Inflammatory macrophage treated with lipopolysaccharide for 4 hours (primary cell): ENCODE measurements at places on chromosomes 3 and 15.

DNA sequence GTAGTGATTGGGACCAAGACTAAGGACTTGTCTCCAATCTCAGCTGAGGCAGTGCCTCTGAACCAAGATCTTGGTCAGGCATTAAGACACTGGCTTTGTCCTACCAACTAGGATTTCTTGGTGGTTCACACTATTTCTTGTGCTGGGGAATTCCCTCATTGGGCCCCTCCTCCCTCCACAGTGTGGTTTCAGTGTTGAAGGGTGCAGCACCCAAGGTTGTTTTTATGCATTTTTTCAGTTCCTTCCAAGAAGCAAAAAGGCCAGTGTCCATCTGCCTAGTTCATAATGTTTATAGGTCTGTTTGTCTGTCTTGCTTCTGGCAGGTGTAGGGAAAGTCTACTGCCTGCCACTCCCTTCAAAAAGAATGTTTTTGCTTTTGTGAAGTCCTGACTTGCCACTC is 10.6 kb upstream of the ITPKA start:
- peak; percentile 43 for DNase-seq

- peak; percentile 79 for DNase-seq
Observed at GRCh38 chr15:81106560-81106959, 27.5 kb upstream of the CFAP161 start.

- no peak for DNase-seq
Observed at GRCh38 chr3:193350744-193351143, 27.8 kb downstream of the ATP13A5 start.

- peak; percentile 20 for DNase-seq
Observed at GRCh38 chr3:30457726-30458125, 148.7 kb upstream of the TGFBR2 start.

GRCh38 chr3:159837725-159838124 is 150.9 kb upstream of the IL12A start:
- no peak for DNase-seq

GRCh38 chr3:183907176-183907575 is 22.5 kb upstream of the PARL start:
- no peak for DNase-seq

DNA sequence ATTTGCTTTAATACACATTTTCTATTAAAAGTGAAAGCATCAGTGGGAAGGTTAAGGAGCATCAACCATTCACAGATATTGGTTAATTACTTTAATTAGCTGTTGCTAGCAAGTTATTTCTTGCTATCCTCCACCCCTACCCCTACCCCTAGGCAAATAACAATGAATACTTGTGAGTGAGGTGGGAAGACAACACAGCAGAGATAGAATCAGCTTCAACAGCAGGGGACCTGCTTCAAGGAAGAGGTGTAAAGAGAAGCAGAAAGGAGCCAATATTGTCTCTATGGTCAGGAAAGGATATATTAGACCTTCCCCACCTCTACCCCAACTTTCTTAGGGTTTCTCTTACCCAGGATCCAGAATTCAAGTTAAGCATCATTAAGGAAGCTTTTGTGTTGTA is 149.4 kb downstream of the SNRK start:
- no peak for DNase-seq

GRCh38 chr3:141663993-141664392 is 74.1 kb upstream of the RNF7 start:
- no peak for DNase-seq

- no peak for DNase-seq
Observed at GRCh38 chr3:62109534-62109933, 263.8 kb downstream of the FEZF2 start.

DNA sequence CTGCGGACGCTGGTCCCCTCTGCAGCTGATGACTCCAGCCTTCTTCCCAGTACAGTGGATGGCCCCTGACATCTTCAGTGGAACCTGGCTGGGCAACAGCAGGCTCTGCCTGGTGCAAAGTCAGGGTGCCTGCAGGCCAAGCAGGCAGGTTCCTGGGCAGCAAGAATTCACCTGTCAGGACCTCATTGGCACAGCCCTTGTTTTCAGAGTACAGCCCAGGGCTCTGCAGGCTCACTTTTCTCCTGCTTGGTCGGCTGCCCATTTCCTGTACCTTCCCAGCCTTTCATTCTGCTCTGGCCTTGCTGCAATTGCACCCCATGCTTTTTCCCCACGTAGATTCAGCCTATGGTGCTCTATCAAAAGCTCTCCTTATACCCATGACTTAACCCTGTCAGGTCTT is 56.0 kb downstream of the LRTM1 start:
- DNase-seq, result no peak

GRCh38 chr15:62758126-62758951 is 284.2 kb upstream of the TPM1 start:
- DNase-seq, result no peak

- peak; percentile 16 for DNase-seq
Observed at GRCh38 chr3:14170531-14171159, 7.8 kb downstream of the XPC start.

GRCh38 chr3:169280010-169280585 is 383.4 kb downstream of the MECOM start:
- DNase-seq, result no peak

DNA sequence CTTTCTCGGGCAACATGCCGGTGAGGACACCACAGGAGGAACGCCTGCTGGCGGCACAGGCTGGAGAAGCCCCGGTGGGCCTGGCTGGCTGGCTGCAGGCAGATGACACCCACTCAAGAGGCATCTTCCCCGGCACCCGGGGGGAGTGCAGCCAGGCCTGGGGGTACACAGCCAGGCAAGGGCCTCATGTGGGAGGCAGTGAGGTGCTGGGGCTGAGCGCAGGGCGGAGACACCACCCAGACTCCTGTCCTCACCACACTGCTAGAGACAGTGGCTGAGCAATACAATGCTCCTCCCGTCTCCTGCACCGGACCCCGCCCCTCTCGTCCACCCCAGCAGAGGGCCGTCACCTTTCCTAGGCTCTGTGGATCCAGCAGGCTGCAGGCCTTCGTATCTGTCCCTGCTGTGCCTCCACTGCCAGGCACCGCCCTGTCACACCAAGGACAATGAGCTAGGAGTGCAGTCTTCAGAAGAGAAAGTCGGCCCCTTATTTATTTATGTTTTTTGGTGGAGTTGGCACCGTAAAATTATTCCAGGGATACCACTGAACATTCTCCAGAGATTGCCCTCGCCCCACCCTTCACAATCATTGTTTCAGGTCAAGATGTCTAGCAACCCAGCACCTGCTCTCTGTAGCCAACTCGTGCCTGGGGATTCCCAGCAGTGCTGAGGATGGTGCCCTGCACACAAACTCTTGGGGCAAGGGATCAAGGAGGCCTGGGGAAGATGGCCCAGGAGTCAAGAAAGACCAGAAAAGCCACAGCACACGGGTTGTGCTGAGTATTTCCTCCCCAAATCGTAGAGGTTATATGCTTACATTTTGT is 129.1 kb downstream of the ATP10A start:
- DNase-seq, result no peak

DNA sequence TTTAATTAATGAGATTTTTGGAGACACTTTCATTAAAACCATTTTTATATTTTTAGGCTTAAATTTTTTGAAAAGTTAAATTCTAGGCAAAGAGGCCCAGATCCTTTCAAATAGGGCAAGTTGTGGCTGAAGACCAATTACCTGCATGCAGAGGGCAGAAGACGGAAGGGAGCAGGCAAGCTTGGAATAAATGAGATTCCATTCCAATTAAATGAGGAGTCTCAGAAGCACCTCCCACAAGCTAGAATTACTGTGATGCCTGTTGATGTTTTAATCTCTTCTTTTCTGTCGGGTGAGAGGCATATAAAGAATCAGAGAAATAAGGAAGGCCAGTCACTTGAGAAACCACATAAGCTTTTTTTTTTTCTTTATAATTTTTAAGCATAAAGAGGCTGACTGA is 46.8 kb downstream of the KBTBD8 start:
- no peak for DNase-seq

GRCh38 chr3:126266291-126266840 is 86.0 kb upstream of the ALDH1L1 start:
- no peak for DNase-seq

GRCh38 chr3:156644958-156645357 is 29.4 kb upstream of the TIPARP start:
- DNase-seq, result no peak

GRCh38 chr15:101183226-101183930 is 68.5 kb downstream of the CHSY1 start:
- no peak for DNase-seq

DNA sequence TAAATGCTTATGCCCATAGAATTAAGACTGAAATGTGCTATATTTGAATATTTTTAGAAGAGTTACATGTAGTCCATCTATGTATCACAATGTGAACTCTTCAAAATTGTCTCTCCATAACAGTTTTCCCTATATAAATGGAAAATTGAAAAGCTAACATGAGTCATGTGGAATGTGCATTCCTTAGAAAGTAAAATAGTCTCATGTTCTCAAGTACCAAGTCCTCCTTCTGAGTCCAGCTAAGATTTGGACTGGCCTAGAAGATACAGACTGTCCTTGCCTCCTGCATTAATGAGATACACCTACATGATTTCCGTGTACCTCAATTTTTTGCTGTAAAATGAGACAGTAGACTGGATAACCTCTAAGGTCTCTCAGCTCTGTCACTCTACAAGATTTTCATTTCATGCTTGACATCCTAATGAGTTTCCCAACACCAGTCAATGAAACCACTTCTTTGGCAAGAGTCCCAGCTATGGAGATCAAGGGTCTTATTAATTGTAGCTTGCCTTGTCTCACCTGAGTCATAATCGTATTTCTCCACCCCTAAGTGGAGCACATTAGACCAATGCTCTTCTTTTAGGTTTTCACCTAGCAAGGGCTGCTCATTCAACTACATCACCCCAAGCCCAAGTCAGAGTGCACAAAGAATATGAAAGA is 350.6 kb upstream of the IL12A start:
- DNase-seq, result no peak

GRCh38 chr15:43465100-43465499 is 27.9 kb downstream of the TP53BP1 start:
- peak; percentile 76 for DNase-seq

- no peak for DNase-seq
Observed at GRCh38 chr15:47965297-47965696, 155.5 kb upstream of the SLC24A5 start.

DNA sequence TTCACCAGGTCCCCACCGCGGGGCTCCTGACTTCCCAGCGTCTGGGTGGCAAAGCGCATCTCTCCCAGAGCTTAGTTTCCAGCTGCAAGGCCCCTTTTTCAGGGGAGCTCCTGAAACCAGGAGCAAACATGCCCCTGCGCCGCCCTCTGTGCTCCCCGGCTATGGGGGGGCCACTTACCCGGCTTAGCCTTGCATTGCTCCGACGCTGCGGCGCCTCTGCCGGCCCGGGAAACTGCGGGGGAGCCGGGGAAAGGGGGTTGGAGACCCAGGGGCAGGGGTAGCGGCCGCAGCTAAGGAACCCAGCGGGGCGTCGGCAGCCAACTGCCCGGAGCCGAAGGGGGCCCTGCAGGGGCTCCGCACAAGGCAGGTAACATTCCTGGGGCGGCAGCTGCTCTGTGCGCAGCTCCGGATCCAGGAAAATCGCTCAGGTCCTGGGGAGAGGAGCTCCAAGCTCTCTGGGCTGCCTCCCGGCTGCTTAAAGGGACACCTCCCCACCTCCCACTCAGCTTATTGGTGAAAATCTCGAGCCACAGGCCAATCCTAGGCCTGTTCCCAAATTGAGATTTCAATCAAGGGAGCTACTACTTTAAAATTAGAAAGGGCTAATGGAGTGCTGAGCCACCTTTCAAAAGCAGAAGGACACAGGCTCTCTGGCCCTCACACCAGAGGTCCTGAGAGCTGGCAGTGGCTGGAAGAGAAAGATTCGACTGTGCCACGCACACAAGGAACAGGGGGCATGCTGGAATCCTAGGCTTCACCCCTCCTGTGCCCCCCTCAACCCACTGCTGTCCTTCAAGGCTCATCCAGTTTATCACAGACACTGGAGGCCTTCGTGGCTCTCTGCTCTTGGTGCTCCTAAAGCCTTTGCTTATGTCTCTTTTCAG is 42.7 kb upstream of the PRICKLE2 start:
- DNase-seq, result no peak

- peak; percentile 43 for DNase-seq
Observed at GRCh38 chr15:99123713-99124451, 19.0 kb downstream of the SYNM start.

DNA sequence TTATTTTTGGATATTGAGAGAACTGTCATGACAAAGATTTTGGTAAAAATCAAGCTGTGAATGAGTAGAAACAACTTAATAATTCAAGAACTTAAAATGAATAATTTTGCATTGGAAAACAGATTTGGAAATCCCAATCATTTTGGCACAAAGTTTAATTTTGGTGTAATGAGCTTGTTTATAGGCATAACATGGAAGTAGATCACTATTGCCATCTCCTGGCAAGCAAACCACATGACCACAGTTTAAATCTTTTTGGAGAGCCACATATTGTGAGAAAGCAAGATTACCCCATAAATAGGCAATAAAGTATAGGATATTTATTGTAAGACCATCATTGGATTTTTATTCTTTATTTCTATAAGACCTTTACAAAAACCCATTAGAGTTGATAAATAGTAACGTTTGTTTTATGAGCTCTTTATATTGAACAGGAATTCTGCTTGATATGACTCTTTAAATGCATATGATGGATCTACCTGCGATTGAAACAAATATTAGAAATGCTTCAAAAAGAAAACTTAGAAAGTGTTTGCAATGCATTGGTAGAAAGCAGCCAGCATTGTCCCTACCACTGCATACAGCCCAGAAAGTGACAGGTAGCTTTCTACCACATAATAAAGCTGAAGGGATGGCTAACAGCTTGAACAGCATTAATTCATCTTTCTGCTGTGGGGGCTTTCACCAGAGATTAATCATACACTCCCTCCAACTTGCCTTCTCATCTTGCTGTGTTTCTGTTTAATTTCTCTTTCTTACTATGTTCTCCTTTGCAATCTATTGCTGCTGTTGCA is 766.8 kb downstream of the TBL1XR1 start:
- peak; percentile 9 for DNase-seq

- no peak for DNase-seq
Observed at GRCh38 chr3:109685084-109686079, 348.0 kb upstream of the DPPA4 start.

GRCh38 chr3:193773266-193774220 is 180.5 kb downstream of the OPA1 start:
- no peak for DNase-seq

DNA sequence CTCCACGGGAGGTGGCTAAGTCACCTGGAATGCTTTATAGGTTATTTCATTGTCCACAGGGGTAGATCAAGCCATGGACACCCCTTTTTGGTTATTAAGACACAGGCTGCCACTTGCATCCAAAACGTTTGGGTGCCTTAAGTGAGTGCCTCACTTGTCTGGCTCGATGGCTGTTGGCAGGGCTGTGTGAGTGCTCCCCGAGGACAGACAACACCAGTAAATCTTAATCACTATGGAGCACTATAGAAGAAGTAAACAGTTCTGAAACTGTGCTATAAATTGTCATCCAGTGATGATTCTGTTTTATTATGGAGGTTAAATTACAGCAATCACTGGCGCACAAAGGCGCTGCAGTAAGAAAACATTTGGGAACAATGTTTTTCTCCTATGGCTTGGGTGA is 215.5 kb downstream of the CACNA2D3 start:
- DNase-seq, result no peak
